ENCODE measurements at places on chromosomes 4 and X.
A peak's percentile ranks its signal among the peaks of the same experiment; 100 is the strongest.

GRCh38 chrX:15678339-15678738 is 13.7 kb upstream of the CLTRN start:
- DNase-seq = no peak

DNA sequence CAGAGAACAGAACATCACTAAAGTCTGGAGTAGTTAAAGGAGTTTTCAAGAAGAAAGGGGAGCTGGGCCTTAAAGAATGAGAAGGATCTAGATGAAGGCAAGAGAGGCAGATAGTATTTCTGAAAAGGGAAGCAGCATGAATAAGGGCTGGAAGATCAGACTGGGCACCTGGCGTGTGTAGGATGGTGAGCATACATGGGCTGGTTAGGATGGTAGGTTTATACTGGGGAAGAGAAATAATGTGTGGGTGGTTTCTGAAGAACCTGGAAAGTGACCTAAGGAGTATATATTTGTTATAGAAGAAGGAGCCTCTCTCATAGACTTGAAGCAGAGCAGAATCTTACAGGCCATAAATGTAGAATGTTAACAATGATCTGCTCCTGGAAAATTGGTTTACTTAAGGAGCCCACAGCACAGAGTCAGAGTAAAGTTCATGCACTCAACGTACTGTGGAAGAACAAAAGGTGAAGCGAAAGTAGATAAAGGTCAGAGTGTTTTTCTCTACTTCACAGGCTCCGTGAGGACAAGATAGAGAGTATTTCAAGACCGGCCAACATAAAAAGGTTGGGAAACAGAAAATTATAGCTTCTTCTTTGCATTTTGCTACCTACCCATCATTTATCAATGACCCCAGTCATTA is 35.8 kb downstream of the MBNL3 start:
- no peak for DNase-seq

DNA sequence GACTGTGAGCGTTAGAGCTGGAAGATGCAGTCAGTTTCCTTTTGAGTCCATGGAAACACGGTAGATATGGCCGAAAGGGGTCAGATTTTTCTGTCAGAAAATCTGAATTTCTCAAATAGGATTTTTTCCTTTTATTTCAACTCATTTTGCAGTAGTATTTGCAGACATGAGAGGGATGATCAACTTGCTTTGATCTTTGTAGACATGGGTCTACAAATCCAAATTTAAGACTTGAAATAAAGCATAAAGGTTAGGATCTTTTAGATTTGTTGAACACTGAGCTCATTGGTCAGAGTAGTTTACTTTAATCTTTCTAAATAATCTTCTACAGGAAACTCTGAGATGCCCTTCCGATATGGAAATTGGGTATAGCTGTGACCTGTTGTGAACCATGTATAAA is 44.7 kb downstream of the DOCK11 start:
- DNase-seq = no peak

DNA sequence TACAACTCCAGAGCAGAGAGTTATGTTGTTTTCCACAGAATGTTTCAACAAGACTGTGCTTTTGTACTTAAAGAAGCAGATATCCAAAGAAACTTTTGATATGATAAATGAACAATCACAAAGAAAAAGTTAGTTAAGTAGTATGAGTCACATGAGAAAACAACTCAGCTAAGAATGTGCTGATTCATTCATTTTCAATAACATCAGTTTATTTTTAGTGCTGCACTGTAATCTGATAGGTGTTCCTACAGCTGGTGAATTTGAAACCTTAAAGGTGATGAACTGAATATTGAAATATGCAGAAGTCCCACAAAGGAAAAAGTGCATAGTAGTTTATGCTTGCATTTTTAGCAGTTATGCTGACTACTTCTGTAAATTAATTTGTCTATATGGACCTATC is 180.3 kb upstream of the TENM3 start:
- DNase-seq = peak; percentile 19
